ENCODE measurements at places on chromosomes 4 and X.

DNA sequence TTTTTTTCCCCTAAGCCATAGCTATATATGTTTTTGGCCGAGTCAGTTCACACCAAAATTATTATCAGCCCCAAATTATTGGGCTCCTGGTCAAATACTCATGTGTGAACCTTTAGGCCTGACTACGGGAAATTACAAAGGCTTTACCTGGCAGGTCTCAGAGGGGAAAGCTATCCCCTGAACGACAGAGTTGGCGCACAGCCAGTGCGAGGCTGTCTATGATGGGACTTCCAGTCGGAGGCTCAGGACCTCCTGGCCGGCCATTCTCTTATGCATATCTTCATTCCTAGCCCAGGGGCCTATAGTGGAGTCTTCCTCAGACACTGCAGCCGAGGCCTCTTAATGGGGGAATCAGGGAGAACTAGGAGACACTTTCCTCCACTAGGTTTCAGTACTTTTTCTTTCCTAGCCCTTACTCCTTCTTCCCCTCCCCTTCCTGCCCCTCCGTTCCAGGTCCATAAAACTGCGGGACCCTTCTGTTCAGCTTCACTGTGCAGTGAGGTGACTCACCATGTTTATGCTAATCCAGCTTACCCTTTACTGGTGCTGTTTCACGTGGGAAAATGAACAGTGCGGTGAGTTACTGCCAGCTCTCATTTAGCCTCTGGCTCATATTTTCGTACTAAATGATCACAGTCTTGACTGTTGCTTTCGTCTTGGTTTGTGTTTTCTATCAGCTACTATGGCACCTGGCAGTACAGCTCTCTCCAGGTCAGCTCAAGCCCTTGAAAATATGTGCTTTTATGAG is 533.9 kb downstream of the FSTL5 start:
- DNase-seq, result no peak

GRCh38 chr4:176229645-176230044 is 34.3 kb upstream of the SPATA4 start:
- peak; percentile 44 for DNase-seq

- DNase-seq, result no peak
These were observed 22.7 kb upstream of the DKK2 start for GRCh38 chr4:107058828-107059227.

DNA sequence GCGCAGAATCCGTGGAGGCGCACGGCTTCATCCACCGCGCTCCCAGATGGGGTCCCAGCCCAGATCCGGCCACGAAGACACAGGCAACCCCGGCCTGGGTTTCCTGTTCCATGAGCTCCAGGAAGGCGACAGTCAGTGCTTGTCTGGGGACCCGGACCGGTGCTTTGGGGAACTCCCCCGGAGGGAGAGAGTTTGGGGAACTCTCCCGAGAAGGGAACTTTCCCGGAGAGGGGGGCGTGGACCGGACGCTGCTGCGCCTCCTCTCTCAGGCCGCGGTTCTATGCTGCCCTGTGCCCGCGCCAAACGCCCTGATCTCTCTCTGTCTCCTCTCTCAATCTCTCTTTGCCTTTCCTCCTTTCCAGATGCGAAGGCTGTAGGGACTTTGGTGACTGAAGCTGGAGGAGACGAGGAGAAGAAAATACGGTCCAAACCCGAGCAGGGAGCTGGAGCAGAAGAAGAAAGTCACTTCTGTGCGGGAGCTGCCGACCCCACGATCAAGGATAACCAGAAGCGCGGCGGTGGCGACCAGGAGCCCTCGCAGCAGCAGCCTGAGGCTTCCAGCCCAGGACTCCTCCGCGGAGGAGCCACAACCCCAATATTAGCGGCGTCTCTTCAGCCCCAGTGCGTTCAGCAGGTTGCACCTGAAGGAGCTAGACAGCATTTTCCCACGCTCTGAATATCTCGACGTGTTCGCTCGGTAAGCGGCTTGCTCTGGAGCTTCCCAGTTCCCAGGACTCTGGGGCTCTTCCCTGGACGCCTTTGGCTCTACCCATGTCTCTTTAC is 47.6 kb upstream of the NKAP start:
- no peak for DNase-seq

DNA sequence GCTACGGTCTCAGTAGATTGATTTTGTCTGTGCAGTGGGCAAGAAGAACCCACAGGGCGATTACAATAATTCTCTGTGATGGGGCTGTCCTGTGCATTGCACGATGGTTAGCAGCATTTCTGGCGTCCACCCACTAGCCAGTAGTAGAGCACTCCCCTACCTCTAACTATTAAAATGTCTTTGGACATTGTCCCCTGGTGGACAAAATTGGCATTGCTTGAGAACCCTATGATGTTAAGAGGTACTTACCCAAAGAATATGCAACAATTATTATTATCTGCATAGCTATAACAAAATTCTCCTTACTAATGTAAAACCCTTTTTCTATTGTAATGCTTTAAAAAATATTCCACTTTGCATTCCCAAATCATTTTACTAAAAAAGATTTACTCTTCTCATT is 109.5 kb upstream of the VCX3A start:
- DNase-seq, result no peak

DNA sequence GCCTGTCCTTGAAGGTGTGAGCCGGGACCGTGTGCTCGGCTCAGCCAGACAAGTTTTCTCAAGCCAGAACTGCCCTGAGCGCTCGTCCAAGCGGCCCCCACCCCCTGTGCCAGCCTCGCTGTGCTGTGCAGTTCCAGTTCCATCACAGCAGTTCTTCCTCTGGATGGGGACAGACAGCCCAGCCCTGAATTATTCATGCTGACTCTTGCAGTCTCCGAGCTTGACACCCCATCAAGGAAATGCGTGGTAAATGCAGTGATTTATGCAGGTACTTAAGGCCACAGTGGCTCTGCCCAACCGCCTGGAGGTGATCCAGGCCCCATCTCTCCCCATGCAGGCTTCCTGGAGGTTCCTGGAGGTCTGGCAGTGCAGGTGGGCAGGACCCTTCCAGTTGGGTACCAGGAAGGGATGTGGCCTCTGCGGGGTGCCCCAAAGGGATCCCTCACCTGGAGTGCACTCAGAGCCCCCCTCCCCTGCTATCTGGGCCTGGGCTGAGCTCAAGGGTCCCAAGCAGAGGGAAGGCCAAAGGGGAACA is 44.8 kb upstream of the HMX1 start:
- DNase-seq, result no peak

- DNase-seq, result no peak
These were observed 290.6 kb upstream of the BOD1L1 start for GRCh38 chr4:13918110-13918509.

GRCh38 chr4:151165205-151166000 is 66.0 kb downstream of the RPS3A start:
- no peak for DNase-seq

- DNase-seq, result no peak
These were observed 717.9 kb downstream of the ARAP2 start for GRCh38 chr4:35526456-35526855.

DNA sequence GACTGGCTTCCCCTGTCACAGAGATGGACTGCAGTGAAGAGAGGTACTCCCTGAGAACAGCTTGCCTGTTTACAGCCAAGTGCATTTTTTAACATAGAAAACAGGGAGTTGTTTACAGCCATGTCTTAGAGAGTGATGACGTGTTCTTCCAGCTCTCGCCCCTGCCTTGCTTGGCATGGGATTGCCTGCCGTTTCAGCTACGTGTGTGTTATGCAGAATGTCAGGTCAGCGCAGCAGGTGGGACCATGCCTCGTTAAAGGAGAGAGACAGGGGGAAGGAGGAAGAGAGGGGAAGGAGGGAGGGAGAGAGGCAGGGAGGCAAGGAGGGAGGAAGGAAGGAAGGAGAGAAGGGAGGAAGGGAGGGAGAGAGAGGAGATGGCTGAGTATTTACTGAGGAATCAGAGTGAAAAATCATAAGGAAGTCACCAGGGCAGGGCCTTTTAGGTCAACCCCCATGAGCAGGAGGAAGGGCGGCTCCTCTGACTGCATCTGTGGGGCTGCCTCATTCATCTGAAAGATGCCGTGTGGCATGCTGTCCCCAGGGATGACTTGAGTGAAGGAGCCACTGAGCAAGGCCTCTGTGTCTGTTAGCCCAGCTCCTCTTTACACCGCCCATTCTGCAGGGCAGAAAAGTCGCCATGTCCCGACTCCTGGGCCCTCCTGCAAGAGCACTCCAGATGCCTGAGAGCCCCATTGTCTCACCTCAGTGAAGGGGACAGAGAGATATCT is 139.7 kb upstream of the PSAPL1 start:
- DNase-seq, result no peak

DNA sequence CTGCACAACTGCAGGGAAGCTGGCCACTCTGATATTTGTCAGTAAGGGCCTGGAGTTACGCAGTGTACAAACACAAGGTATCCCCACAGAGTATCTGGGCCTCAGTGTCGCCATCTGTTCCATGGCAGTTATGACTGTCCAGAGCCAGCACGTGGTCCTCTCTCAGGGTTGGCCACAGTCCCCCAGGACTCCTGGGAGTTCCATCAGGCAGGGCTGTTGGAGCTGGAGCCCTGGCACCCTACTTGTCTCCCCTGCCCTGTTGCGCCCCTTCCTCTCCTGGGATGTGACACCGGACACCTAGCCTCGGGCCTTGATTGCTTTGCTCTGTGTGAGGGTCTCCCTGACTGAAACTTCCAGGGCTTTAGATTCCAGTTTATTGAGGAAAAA is 8.4 kb downstream of the HTRA3 start:
- peak; percentile 1 for DNase-seq

DNA sequence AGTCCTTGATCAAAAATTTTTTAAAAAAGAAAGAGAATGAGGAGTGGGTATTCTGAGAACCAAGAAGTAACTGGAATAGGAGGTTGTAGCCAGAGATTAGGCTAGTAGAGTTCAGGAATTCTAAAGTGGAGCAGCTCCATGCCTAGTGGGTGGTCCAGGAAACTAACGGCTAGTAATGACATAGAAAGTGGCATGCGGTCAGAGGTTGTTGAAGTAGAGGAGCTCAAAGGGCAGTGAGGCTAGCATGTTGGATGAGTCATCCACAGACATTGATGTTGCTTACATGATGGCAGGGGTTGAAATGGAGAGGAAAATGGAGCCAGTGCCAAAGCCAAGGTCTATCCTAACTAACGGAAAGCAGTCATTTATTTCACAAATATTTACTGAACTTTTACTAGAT is 42.1 kb downstream of the TEX13B start:
- no peak for DNase-seq

- no peak for DNase-seq
These were observed 182.7 kb downstream of the KDR start for GRCh38 chr4:54942721-54943120.

DNA sequence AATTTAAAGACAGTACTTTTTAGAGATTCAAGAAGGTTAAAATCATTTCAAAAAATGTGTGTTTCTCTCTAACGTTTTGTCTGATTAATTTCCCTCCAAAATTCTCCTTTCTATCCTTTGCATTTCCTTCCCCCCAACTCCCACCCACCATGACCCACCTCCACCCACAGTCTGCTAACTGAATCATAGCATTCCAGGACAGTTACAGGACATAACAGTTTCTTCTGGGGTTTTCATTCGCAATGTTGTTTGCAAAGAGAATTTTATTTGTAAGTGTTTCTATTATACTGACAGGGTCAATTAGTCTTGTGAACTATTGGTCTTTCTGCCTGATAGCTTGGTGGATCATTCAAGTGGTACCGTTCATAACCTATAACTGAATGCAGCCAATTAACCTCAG is 53.7 kb downstream of the ANAPC10 start:
- DNase-seq, result no peak

- DNase-seq, result no peak
These were observed 60.2 kb upstream of the SYTL5 start for GRCh38 chrX:37946197-37946596.

GRCh38 chr4:141246683-141247429 is 26.2 kb downstream of the ZNF330 start:
- no peak for DNase-seq

- no peak for DNase-seq
These were observed 267.1 kb upstream of the ETNPPL start for GRCh38 chr4:109029987-109030386.

DNA sequence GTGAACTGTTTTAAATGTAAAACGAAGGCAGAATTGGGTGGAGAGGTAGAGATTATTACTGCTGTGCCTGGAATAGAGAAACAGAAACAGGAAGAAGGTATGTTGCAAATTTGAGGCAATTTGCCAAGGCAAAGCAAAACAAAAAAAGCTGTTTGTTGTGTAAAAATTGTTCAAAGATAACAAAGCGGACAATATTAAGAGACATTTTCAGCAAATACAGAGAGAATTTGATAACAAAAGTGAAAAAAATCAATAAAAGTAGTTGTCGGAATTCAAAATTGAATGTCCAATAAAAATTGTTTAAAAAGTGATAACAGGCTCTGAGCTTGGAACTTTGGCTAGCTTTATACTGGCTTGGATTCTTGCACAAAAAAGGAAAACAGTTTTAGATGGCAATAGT is 14.4 kb upstream of the SMS start:
- DNase-seq, result no peak

DNA sequence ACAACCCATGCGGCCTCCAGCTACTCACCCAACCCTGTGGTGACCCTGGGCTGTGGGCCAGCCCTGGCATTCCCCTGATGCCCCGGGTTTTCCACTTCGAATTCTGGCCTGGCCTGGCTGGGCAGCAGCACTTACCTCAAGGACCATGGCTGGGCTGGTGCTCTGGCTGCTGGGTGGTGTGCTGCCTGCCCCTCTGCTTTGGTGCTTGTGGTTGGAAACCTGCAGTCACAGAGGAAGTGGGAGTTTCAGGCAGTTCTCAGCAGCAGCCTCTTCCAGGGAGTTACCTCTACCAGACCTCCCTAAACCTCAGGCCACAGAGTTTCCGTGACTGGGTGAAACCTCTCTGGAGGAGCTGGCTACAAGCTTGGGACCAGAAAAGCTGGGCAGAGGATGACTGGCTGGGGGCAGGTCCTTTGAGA is at the start of gene CXCR3:
TSS of gene CXCR3 (minus strand) at position 209 of the 419 bp plus-strand sequence. CDS start at position 147, 62 bp downstream.
- no peak for DNase-seq

- DNase-seq, result no peak
These were observed 15.1 kb upstream of the LHFPL1 start for GRCh38 chrX:112694811-112695210.

GRCh38 chr4:124181039-124181438 is 531.5 kb downstream of the ANKRD50 start:
- DNase-seq, result no peak

- no peak for DNase-seq
These were observed 24.4 kb upstream of the PLAC8 start for GRCh38 chr4:83138946-83139345.
